Activated T-cell treated with anti-CD3 and anti-CD28 coated beads for 1 hour (primary cell): ENCODE measurements at places on chromosomes 16 and 17.

DNA sequence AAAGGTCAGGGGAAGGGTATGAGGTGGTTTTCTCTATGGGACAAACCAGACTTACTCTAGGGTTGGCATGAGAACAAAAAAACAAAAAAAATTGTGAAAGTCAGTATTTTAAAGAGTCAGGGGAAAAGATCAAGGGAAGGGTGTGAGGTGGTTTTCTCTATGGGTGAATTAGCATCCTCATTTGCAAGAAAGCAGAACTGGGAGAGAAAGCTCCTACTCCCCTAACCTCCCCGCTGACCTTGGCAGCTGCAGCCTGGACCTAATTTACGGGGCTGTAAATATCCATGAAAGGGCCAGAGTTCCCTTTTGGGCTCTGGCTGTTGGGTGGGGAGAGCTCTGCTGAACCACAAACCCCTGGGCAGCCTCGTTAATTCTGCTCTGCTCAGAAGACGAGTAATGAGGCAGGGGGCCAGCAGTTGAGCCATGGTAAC lies 10.6 kb downstream of the RHBDL3 start:
- no peak for DNase-seq

DNA sequence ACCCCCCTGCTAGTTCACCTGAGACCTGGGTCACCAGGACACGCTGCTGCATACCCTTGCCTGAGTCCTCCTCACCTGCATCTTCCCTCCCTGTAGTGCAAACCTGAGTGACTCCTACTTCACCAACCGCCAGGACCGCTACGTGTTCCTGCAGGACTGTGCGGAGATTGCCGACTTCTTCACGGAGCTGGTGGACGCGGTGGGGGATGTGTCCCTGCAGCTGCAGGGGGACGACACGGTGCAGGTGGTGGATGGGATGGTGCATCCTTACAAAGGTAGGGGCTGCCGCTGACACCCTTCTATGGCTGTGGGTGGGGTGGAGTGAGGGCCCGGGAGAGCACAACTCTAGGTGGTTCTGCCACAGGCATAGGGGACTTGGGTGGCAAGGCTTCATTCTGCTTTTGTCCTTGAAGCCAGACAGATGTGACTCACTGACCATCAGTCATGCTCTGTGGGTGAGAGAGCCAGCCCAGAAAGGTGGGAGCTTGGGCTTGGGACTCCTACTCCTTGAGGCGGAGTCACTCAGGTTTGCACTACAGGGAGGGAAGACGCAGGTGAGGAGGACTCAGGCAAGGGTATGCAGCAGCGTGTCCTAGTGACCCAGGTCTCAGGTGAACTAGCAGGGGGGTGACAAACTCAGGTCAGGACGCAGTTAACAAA lies 22.3 kb downstream of the PGS1 start:
- DNase-seq: no peak

GRCh38 chr17:78708510-78708973 lies 73.5 kb downstream of the CYTH1 start:
- DNase-seq: peak; percentile 44

- no peak for DNase-seq
Measured at GRCh38 chr17:15981208-15981607, 18.3 kb downstream of the ZSWIM7 start.

- no peak for DNase-seq
Measured at GRCh38 chr17:64173646-64174045, 43.7 kb upstream of the ERN1 start.

GRCh38 chr16:86680661-86681030 lies 102.3 kb downstream of the FOXL1 start:
- no peak for DNase-seq

DNA sequence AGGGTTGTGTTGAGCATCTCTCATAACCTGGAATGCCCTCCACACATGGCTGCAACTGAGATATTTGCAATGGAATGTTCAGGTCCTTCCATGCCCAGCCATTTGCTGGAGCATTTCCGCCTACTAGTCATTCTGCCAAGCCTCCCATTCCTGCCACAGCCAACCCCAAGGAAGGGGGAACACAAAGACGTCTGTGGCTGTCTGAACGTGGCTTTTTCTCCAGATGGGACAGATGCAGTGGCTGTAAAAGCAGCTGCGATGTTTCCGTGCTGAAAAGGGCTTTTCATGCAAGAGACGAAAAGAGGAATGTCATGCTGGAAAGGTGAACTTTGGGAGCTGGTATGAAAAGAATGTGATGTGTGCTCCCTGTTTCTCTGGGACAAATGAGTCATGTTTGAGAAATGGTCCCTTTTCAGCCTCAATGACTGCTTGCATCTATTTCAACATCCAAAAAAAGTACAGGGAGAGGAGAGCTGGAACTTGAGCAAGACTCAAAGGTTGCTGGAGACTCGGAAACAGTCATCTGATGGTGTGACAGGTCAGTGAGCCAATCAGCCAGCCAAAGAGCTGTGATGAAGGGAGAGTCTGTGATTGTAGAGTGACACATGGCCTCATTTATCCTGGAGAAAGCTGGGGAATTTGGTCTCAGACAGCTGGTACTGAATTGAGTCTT lies 208.9 kb downstream of the SHISA9 start:
- no peak for DNase-seq

- DNase-seq: no peak
Measured at GRCh38 chr16:54873071-54873470, 57.6 kb upstream of the IRX5 start.

- no peak for DNase-seq
Measured at GRCh38 chr17:42814633-42815399, 9.3 kb downstream of the BECN1 start.

DNA sequence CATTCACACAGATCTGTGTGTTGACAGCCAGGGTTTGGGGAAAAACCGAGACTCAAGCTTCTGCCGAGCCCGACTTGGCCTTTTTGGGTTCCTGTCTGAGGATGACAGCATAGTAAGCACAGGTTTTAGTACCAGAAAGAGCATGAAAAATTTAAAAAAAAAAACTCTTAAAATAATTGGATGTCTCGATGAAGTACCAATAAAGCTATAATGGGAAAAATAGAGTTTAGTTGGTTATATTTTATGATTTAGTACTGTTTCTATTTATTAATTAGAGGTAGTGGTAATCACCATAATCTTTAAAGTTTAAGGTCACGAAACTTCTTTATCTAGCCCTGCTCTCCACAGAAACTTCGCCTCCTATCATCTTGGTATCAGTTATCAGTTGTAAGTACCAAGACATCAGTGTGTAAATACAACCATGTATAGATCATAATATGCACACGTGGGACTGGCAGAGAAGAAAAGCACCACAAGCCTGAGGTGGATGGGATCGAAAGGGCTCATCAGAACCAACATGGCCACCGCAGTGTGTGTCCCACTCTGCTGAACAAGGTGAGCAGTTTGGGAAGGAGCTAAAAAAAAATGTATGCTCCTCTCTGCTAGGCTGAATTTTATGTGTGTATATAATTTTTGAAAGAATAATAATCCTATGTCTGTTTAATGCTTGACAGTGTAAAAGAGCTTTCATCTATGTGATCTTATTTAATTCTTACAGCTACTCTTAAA lies 14.4 kb upstream of the EEF2K start:
- DNase-seq: no peak

- DNase-seq: no peak
Measured at GRCh38 chr16:333406-334094, 19.0 kb downstream of the AXIN1 start.

- DNase-seq: no peak
Measured at GRCh38 chr17:80146121-80147034, 550 bp downstream of the EIF4A3 start.

DNA sequence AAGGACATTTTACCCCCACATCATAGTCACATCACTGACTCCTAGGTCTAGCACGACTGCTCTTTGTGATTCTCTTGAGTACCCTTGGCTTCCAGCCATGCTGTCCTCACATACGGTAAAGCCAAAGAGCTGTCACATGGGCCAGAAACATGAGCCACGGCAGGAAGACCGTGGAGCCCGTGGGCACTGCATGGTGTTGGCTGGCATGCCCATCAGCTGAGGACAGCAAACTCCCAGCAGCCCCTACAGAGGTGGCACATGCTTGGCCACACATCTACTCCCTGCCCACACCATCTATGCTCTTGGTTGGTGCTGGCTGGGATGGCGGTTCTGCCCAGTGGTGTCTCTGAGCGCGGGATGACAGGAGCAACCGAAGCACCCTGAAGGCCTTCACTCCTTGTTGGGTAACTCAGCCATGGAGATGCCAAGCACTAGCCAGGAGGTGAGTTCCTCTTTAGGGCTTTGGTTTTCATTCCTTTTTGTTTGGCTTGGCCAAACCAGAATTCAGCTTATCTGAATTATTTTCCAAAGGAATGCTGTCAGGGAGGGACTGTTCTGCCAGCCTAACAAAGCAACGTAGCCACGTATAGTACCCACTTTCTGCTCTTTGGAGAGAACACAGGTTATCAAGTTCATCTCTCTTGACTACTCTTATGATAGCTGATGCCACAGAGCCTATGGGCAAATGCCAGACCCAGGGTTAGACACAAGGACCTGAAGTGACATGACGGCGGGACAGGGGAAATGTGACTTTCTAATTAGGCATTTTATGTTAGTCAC lies 10.0 kb downstream of the TNFAIP1 start:
- DNase-seq: no peak

GRCh38 chr17:71184716-71185115 lies 936.1 kb upstream of the SOX9 start:
- no peak for DNase-seq

DNA sequence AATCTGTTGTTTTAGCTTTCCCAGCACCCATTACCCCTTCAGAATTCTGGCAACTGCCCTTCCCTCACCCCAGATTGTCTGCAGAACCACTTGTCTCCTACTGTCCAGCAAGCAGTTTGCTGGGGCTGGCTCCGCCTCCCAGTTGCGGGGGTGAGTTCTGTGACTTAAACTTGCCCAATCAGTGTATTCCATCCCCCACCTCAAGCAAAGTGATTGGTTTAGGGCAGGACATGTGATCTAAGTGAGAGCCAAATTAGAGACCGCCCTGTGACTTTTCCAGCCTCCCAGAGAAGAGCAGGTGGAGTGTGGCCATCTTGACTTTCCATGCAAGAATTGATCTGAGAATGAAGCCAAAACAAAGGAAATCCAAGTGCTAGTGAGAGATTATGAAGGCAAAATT lies 22.7 kb upstream of the SRCIN1 start:
- DNase-seq: no peak

- DNase-seq: no peak
Measured at GRCh38 chr16:53309457-53309856, 124.8 kb upstream of the RBL2 start.

DNA sequence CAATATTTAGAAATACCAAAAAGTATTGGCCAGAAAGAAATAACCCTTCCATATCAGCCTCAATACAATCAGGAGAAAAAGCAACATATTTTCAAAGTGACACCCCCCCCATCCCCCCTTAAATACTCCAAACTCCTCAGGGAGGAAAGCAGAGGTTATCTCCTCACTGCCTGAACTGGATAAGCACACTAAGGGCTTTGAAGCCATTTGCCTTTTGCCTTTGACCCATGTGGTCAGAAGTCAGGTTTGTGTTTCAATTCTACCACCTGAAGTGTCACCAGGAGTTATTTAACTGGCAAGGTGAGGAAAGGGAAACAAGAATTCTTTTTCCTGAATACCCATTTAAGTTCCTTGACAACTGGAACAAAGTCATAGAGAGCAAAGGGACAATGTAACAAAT lies 3.5 kb upstream of the VEZF1 start:
- DNase-seq: no peak

DNA sequence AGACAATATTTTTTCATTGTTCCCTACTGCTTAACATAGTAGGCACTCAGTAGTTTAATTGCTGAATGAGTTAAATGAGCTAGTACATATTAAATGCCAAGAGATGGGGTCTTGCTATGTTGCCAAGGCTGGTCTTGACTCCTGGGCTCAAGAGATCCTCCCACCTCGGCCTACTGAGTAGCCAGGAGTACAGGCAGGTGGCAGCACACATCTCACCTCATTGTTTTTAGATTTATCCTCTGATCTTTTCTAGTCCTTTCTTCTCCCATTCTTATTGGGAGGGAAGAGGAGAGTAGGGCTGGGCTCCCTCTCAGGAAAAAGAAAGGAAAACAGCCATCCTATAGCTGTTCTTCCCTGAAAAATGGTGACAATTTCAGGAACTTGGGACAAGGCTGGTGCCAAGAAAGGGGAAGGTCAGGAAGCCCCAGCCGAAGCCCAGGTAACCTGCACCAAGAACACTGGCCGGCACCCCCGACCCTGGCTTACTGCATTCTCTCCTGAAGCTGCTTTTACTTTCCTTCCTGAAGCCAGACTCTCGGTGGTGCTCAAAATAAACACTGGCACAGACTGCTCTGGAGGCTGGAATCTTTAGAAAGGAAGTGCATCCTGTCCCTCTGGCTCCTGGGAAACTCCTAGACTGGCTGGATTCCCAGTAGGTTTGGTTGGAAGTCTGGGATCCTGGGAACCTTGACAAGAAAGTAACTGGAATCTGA lies 2.7 kb downstream of the TNFAIP1 start:
- no peak for DNase-seq

- peak; percentile 76 for DNase-seq
Measured at GRCh38 chr17:58328195-58329034, at the start of gene TSPOAP1. TSS of gene TSPOAP1 (minus strand) at chr17:58328795. CDS start at chr17:58327920, 875 bp downstream.

- DNase-seq: no peak
Measured at GRCh38 chr17:80279895-80280294, 19.2 kb downstream of the RNF213 start.

DNA sequence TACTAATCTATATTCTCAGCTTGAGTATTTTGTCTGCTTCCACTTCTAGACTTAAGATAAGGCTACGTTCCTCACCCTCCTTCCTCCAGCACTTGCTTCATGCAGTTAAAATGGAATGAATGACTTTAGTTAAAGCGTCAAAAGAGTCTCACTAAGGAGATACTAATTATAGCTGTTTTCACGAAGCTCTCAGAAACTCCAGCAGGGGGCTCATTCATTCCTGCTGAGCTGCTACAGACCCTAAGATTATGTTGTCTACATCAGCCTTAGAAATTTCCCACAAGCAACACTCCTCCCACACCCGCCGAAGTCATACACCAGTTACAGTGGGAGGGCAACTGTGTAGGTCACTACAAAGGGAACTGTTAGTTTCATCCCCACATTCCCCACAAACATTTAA lies 57.0 kb upstream of the KIFC3 start:
- no peak for DNase-seq

DNA sequence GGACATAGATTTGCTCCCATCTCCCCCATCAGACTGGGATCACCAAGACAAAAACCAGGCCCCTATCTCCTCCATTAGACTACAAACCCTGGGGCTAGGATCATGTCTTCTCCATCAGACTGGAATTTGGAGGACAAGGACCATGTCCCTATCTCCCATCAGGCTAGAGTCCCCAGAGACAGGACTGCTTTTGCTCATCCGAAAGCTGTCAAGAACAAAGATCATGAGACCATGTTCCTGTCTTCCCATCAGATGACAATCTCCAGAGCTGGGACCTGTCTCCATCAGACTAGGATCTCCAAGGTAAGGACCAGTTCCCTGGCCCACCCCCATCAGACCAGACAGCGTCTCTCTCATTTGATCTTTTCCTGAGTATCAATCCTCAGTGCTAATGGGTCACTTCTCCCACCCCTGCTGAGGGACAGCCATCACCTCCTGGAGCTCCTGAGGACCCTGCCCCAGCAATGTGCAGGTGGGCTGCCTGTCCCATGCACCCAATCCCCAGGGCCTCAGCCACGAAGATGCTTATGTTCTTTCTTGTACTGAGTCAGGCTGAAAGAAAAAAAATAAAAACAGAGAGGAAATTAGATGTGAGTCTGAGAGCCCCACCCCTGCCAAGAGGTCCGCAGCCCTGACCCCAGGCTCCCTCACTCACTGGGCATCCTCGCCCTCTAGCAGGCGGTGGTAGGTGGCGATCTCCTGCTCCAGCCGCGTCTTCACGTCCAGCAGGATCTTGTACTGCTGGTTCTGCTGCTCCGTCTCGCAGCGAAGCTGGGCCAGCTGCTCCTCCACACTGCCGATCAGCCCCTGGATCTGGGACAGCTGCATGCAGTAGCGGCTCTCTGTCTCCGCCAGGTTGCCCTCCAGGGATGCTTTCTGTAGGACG lies 90.3 kb downstream of the GOSR1 start:
- DNase-seq: no peak

- DNase-seq: no peak
Measured at GRCh38 chr17:77604301-77604972, 354.1 kb upstream of the TNRC6C start.
